ENCODE measurements at places on chromosomes 6 and 20. TPM values are rescaled to one million over a fixed set of nuclear protein-coding genes. Genes with fewer than 3 reads are reported as not detected.

DNA sequence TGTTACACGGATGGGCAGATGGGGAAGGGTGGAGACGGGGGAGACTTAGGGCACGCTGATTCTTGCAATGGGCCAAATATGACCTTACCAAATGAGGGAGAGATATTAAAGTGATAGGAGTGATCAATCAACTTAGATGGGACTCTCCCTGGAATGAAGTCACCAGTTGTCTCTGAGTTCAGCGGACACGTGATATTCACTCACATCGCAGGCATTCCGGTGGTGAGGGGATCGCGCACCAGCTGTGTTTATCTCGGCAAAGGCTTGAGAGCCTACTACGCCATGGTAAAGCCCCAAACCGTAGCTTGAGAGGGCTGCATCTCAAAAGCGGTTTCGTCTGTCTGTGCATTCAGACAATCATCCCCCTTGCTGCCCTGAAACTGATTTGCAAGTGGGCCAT, 5.5 kb downstream of the BMP7 start:
- DNase-seq, result no peak
- H3K36me3 ChIP-seq, result no peaks in the 10 kb centered on the region
- no peak overlapping the region for H3K27ac ChIP-seq
- peaks cover 100% of the 10 kb centered on the region for H3K27me3 ChIP-seq
- H3K4me1 ChIP-seq, result no peaks in the 10 kb centered on the region
- no peak overlapping the region for H3K4me3 ChIP-seq

DNA sequence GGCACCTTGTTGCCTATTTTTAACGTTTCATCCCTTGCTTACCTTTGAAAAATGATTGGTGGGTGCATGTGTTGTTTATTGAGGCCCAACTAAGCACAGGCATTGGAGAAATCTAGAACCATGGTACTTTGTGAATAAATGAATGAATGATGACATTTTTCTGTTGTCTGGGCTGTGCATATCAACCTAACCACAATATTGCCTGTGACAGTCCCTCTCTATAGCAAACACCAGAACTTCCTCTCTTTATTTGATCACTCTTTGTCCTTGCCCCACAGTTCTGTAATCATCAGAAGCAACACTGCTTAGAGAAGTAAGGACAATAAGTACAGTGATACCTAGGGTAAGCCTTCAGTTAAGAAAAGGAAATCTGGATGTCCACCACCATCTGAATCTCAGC, 75.1 kb downstream of the TBC1D7 start:
- no peaks in the 10 kb centered on the region for H3K27me3 ChIP-seq
- no peak for DNase-seq
- H3K27ac ChIP-seq, result no peak overlapping the region
- H3K4me3 ChIP-seq, result no peak overlapping the region
- no peaks in the 10 kb centered on the region for H3K36me3 ChIP-seq
- peaks cover 7% of the 10 kb centered on the region for H3K4me1 ChIP-seq

DNA sequence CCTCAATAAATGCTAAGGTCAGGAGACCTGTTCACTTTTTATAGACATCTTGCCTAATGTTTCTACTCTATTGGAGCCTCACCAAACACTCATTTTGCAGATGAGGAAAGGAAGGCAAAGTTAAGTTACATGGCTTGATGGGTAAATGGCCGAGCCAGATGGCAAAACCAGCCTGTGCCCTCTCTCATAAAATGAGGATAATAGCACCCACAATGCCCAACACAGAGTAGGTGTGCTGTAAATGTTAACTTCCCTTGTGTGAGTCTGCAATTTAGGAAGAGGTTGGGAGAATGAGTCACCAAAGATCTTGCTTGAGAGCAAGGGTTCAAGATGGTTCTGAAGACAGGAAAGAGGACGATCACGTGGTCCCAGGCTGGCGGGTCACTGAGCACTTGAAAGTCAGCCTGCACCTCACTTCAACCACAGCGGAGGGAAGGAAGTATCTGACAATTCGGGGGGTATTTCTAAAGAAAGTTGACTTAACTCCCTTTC, 3.3 kb downstream of the KCNK5 start:
- peaks cover 73% of the 10 kb centered on the region for H3K4me1 ChIP-seq
- H3K27me3 ChIP-seq, result no peaks in the 10 kb centered on the region
- DNase-seq, result no peak
- peaks cover 68% of the 10 kb centered on the region for H3K36me3 ChIP-seq

DNA sequence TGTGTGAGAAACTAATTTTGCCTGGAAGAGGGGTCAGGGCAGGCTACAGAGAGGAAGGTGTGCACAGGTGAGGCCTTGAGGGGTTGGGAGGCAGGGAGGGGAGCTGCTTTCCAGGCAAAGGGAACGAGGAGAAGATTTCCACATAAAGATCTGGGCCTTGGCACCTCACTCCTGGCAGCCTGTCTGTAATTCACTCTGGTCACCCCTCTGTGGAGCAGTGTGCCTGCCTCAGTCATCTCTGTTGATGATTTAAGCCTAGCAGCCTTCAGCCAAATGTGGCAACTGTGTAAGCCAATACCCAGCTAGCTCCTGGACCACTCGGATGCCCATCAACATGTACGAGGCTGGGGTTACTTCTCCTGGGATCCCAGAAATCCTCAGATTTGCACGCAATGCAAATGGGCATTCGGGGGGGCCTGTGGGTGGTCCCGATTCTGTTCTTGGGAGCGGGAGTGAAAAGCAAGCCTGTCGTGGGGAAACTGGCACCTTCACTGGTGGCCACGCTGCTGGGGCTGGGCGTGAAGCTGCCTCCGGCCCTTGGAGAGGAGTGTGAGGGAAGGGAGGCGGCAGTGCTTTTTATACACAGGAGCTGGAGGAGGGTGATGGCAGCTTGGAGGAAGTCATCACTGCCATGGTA, 360.4 kb downstream of the ZFAND3 start:
- no peak overlapping the region for H3K4me3 ChIP-seq
- H3K27ac ChIP-seq, result no peak overlapping the region

DNA sequence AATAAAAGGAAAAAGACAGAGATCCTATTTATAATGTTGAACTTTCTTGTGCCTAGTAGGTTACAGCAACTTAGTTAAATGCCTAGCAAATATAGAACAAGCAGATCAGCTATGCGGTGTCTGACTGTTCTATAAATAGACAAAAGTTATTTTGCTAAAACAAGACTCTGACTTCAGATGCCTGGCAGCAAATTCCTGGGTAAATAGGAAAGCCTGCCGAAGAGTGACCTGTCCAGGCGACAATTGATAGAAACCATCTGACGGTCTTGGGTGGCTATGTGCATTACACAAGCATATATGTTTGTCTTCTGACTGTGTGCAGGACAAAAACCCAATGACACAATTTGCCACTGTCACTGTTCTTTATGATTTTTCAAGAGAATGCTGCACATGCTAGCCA, 38.0 kb upstream of the PDE10A start:
- H3K27me3 ChIP-seq, result no peaks in the 10 kb centered on the region
- no peak overlapping the region for H3K4me3 ChIP-seq
- H3K4me1 ChIP-seq, result peaks cover 42% of the 10 kb centered on the region
- no peak for DNase-seq
- H3K27ac ChIP-seq, result peak overlapping the region; percentile 19
- H3K36me3 ChIP-seq, result no peaks in the 10 kb centered on the region

DNA sequence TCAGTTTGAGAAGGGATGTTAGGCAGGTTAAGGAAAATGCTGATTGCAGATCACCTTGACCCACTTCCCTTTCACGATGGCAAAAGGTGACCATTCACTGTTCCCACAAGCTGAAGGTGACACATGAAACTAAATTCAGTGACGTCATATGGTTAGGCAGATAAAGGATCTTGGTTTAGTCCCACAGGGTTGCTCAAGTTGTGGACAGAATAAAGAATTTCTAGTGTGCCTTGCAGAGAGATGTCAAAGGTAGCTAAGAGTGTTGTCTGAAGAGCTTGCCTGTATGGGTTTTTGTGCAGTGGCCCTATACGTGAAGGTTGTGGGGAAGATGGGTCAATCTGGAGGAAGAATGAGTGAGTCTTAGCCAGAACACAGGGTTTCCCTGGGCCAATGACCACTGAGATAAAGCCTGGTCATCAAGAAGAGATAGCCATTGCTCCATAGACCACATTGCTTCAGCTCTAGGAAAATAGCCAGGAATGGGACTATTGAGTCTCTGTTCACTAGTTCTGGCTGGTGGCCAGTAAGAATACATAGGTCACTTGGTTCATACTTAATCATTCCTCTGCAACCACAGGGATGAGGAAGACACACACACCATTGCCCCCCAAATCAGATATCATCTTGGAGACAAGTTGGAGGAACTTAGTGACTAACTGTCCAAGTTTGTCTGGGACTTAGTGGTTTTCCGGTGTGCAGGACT, 148.5 kb upstream of the ATXN1 start:
- no peak overlapping the region for H3K27ac ChIP-seq
- no peak for DNase-seq
- no peak overlapping the region for H3K4me3 ChIP-seq
- peaks cover 14% of the 10 kb centered on the region for H3K4me1 ChIP-seq
- no peaks in the 10 kb centered on the region for H3K36me3 ChIP-seq

DNA sequence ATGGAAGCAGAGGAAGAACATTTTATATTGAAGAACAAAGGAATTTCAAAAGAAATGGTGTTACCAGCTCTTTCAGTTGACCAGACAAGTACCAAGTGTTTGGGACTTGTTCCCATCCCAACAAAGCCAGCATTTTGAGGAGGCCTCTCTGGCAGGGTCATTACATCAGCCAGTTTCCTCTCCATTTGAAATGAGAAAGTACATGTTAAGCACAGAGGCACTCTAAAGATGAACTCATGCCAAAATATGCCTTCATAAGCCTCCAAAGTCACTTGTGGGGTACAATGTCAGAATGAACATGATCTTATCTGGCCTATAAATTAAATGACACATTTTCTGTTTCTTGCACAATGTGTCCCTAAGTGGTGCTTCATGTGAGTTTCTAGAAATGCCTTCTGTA, 223.9 kb downstream of the PRL start:
- H3K36me3 ChIP-seq, result no peaks in the 10 kb centered on the region
- H3K4me1 ChIP-seq, result no peaks in the 10 kb centered on the region
- H3K4me3 ChIP-seq, result no peak overlapping the region
- H3K27ac ChIP-seq, result no peak overlapping the region
- no peak for DNase-seq

- no peak overlapping the region for H3K4me3 ChIP-seq
- no peak for DNase-seq
- no peak overlapping the region for H3K27ac ChIP-seq
- no peaks in the 10 kb centered on the region for H3K36me3 ChIP-seq
- no peaks in the 10 kb centered on the region for H3K4me1 ChIP-seq
Observed at GRCh38 chr6:22756365-22756764, 187.0 kb downstream of the HDGFL1 start.

GRCh38 chr6:25875563-25875905, 1.5 kb upstream of the SLC17A3 start:
- no peaks in the 10 kb centered on the region for H3K27me3 ChIP-seq
- H3K4me3 ChIP-seq, result no peak overlapping the region
- H3K27ac ChIP-seq, result peak overlapping the region; percentile 34
- no peaks in the 10 kb centered on the region for H3K36me3 ChIP-seq

DNA sequence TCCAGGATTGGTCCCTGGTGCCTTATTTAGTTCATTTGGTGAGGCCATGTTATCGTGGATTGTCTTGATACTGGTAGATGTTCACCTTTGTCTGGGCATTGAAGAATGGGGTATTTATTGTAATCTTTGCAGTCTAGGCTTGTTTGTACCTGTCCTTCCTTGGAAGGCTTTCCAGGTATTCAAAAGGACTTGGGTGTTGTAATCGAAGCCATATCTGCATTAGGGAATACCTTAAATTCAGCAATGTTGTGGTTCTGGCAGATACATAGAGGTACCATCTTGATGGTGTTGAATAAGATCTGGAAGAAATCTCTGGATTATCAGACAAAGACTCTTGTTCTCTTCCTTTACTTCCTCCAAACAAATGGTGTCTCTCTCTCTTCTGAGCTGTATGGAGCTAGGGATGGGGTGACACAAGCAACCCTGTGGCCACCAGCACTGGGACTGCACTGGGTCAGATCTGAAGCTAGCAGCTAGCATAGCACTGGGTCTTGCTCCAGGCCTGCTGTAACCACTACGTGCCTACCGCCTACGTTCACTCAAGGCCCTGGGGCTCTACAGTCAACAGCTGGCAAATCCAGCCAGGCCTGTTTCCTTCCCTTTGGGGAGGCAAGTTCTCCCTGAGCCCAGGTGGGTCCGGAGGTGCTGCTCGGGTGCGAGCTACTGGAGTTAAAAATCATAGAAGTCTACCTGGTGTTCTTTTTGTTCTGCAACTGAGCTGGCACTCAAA, 261.1 kb upstream of the CITED2 start:
- H3K27ac ChIP-seq, result no peak overlapping the region
- H3K27me3 ChIP-seq, result no peaks in the 10 kb centered on the region
- H3K4me3 ChIP-seq, result no peak overlapping the region
- H3K36me3 ChIP-seq, result no peaks in the 10 kb centered on the region

DNA sequence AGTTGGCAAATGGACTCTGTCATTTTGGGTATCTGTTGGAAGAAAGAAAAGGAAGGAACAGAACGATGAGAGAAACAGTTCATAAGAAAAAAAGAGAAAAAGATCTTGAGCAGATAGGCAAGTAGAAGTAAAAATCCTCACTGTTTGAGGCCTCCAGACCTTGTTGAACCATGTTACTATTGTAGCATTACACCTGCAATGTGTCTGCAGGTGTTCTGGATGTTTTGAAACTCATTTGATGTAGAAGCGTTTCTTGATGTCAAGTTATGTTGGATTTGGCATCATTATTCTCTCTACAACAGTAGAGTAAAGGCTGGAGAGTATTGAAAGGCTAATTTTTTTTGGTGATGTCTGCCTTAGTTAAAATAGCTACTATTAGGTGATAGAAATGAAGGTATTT, 108.7 kb downstream of the CARMIL1 start:
- no peaks in the 10 kb centered on the region for H3K36me3 ChIP-seq
- peaks cover 29% of the 10 kb centered on the region for H3K4me1 ChIP-seq
- no peak overlapping the region for H3K4me3 ChIP-seq
- no peak for DNase-seq

DNA sequence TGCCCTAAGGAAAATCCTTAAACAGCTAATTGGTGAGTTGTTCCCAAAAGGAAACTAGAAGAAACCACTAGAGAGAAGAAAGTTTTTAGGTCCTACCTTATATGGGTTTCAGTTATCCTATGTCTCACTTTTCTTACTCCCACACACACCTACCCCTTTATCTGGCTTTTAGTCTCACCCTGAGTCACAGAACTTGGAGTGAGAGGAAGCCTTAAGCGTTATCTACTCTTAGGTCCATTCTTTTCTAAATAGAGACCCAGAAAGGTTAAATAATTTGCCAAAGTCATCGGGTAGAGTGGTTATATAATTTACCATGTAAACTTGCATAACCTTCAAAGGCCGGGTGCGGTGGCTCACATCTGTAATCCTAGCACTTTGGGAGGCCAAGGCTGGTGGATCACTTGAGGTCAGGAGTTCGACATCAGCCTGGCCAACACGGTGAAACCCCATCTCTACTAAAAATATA, 4.3 kb upstream of the RPP21 start:
- H3K36me3 ChIP-seq, result peaks cover 37% of the 10 kb centered on the region
- H3K4me3 ChIP-seq, result no peak overlapping the region
- H3K27me3 ChIP-seq, result no peaks in the 10 kb centered on the region
- peaks cover 1% of the 10 kb centered on the region for H3K4me1 ChIP-seq

The LTB gene
- total RNA-seq, result 0.44 TPM

The PSORS1C1 gene
- total RNA-seq, result 11.0 TPM

The SLCO4A1 gene
- 51.9 TPM for total RNA-seq

The BACH2 gene
- total RNA-seq, result 7.2 TPM

The BANF2 gene
- not detected for total RNA-seq

The MYB gene
- total RNA-seq, result 3.1 TPM

The CRYBG1 gene
- total RNA-seq, result 45.4 TPM
